Prostate gland (tissue), 2 donors: ENCODE measurements at places on chromosomes 2 and 18. TPM values are rescaled to one million over a fixed set of nuclear protein-coding genes. Genes with fewer than 3 reads are reported as not detected.

B3GNT7 gene
- 2.1 TPM for total RNA-seq

DNA sequence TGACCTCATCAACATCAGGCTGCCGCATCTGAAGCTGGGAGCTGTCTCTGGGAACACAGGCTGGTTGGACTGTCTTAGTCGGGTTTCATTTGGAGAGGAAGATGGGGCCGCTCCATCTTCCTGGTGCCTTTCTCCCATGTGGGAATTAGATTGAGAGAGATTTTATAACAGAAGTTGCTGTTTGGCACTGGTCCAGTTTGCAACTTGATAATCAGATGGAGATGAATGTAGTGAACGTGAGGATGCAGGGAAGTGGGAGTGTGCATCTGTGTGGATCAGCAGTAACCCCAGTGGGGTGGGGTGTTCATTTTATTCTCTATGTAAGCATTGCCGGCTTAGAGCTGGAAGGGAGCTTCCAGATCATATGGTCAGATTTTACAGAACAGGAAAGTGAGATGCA is 250.9 kb downstream of the DCDC2C start:
- no peak overlapping the region for H3K27ac ChIP-seq
- no peaks in the 10 kb centered on the region for H3K4me1 ChIP-seq
- H3K27me3 ChIP-seq, result no peaks in the 10 kb centered on the region
- H3K36me3 ChIP-seq, result no peaks in the 10 kb centered on the region
- DNase-seq, result no peak
- H3K4me3 ChIP-seq, result no peak overlapping the region

KYNU gene
- 0.34 TPM for total RNA-seq

GRCh38 chr2:230643576-230644291 is 68.9 kb upstream of the CAB39 start:
- H3K36me3 ChIP-seq, result no peaks in the 10 kb centered on the region
- DNase-seq, result no peak
- no peak overlapping the region for H3K27ac ChIP-seq
- H3K27me3 ChIP-seq, result no peaks in the 10 kb centered on the region
- no peaks in the 10 kb centered on the region for H3K4me1 ChIP-seq
- H3K4me3 ChIP-seq, result no peak overlapping the region

NR4A2 gene
- 2.3 TPM for total RNA-seq

CFAP65 gene
- 4.4 TPM for total RNA-seq

GRCh38 chr2:48583961-48584360 is 33.7 kb upstream of the GTF2A1L start:
- H3K27ac ChIP-seq, result no peak overlapping the region
- no peak overlapping the region for H3K4me3 ChIP-seq
- no peaks in the 10 kb centered on the region for H3K4me1 ChIP-seq
- no peak for DNase-seq
- H3K27me3 ChIP-seq, result no peaks in the 10 kb centered on the region
- H3K36me3 ChIP-seq, result no peaks in the 10 kb centered on the region

- no peaks in the 10 kb centered on the region for H3K36me3 ChIP-seq
- H3K4me3 ChIP-seq, result no peak overlapping the region
- no peak overlapping the region for H3K27ac ChIP-seq
- no peaks in the 10 kb centered on the region for H3K27me3 ChIP-seq
- no peak for DNase-seq
Observed at GRCh38 chr2:155841442-155841841, 491.1 kb downstream of the NR4A2 start.

GRCh38 chr2:224072541-224073188 is 33.6 kb upstream of the SERPINE2 start:
- no peak for DNase-seq
- no peak overlapping the region for H3K4me3 ChIP-seq
- no peaks in the 10 kb centered on the region for H3K4me1 ChIP-seq
- H3K36me3 ChIP-seq, result no peaks in the 10 kb centered on the region
- H3K27ac ChIP-seq, result no peak overlapping the region

OR6B2 gene
- total RNA-seq, result not detected

GRCh38 chr2:10620481-10620880 is 69.3 kb downstream of the NOL10 start:
- H3K27ac ChIP-seq, result no peak overlapping the region
- no peak overlapping the region for H3K4me3 ChIP-seq
- no peak for DNase-seq
- H3K36me3 ChIP-seq, result no peaks in the 10 kb centered on the region

- H3K27me3 ChIP-seq, result no peaks in the 10 kb centered on the region
- H3K27ac ChIP-seq, result peak overlapping the region; percentile 94
- H3K36me3 ChIP-seq, result no peaks in the 10 kb centered on the region
- H3K4me1 ChIP-seq, result peaks cover 47% of the 10 kb centered on the region
Observed at GRCh38 chr2:218290316-218291261, 1.7 kb downstream of the TMBIM1 start.

DNA sequence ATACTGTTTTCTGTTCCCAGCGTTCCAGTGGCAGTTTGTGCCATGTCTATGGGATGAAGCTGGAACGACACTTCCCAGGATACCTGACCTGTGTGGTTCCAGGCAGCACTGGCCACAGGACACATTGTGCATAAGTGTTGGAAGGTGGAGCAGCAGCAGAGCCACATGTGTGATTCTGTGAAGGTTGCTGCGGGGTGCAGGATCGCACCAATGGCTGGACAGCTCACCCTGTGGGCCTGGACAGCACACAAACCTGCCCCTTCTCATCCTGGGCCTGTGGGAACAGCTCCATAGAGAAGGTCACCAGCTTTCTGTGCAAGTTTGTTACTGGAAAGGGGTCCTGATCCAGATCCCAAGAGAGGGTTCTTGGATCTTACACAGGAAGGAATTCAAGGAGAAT is 252.2 kb upstream of the RAB6C start:
- no peak overlapping the region for H3K27ac ChIP-seq
- no peak overlapping the region for H3K4me3 ChIP-seq
- H3K36me3 ChIP-seq, result no peaks in the 10 kb centered on the region
- DNase-seq, result no peak
- no peaks in the 10 kb centered on the region for H3K4me1 ChIP-seq
